ENCODE measurements at places on chromosomes 11 and 22.

- no peak for DNase-seq
Measured at GRCh38 chr11:132042296-132042695, 671.9 kb downstream of the NTM start.

- peak; percentile 67 for DNase-seq
Measured at GRCh38 chr22:32080904-32081303, 37.8 kb downstream of the SLC5A1 start.

DNA sequence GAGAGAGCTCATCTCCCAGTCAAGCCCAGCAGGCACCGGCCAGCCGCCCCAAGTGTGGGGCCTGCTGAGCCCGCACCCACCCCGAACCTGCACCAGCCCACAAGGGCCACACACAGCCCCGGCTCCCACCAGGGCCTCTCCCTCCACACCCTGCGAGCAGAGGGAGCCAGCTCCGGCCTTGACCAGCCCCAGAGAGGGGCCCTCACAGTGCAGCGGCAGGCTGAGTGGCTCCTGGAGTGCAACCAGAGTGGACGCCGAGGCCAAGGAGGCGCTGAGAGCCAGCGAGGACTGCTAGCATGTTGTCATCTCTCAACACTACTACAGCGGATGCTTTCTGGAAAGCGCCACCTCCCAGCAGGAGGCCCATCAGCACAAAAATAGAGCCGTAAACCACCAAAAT is 10.9 kb downstream of the DEFB108B start:
- no peak for DNase-seq

DNA sequence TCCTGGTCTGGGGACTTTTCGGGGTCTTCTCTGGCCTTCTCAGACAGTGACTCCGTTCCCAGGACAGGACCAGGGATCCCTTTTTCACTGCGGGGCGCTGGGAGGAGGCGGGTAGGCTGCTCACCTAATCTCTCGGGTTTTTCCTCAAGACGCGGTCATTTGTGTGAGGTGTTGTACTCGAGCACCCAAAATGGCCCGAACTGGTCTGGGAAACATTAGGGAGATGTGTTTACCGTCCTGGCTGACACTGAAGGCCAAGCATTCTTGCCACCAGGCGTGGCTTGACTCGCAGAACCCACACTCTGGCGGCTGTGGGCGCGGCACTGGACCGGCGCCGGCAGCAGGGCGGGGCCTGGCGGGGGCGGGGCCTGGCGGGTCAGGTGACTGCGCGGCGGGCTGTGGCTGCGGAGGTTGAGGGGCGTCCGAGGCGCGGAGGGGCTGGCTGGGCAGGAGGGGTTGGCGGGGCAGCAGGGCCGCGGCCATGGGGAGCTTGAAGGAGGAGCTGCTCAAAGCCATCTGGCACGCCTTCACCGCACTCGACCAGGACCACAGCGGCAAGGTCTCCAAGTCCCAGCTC is at the start of gene SWAP70:
SWAP70 (plus strand) TSS at position 379 of the 577 bp plus-strand sequence; CDS start at position 482, 103 bp downstream.
- DNase-seq = peak; percentile 87

DNA sequence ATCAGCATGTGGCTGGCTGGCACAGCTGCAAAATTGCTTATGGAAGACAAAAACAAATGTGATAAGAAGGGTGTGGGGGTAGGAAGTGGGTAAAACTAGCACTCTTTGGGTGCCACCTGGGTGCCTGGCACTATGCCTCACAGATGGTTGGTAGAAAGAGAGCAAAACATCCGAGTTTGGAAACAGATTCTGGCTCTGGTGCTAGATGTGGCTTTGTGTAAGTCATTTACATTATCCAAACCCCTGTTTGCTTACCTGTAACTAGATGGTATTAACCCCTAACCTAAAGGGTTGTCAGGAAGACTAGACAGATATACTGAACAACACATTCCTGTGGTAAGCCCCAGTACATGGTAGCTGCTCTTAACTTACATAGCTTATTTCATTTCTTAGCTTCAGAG is 905.6 kb downstream of the DLG2 start:
- DNase-seq = no peak

- no peak for DNase-seq
Measured at GRCh38 chr11:75097173-75097557, 489 bp upstream of the OR2AT4 start.
